Lung (tissue), 17 donors: ENCODE measurements at places on chromosomes 1 and 21. TPM values are rescaled to one million over a fixed set of nuclear protein-coding genes. Genes with fewer than 3 reads are reported as not detected.
A peak's percentile ranks its signal among the peaks of the same experiment; 100 is the strongest.

Gene CYP2J2
- polyA plus RNA-seq, result 2.8 TPM

Gene UTS2
- polyA plus RNA-seq, result not detected

DNA sequence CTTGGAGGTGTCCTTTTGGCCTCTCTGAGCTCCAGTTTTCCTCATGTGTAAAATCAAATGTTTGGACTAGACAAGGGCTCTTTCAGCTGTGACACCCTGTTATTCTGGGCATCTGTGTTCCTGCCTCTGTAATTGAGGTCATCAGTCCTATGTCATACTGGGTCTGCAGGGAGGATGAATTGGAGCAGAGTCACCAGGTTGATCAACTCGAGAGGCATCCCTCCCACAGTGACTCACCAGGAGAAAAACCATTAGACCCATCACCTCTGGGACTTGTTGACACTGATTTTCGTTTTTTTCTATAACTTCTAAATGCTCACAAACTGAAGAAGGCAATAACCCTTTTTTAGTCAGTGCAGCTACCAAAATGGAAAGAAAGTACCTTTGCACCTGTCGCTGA lies 82.2 kb downstream of the ST6GALNAC5 start:
- no peak for DNase-seq

- peak; percentile 70 for DNase-seq
Observed at GRCh38 chr1:182041615-182042014, 19.9 kb downstream of the ZNF648 start.

DNA sequence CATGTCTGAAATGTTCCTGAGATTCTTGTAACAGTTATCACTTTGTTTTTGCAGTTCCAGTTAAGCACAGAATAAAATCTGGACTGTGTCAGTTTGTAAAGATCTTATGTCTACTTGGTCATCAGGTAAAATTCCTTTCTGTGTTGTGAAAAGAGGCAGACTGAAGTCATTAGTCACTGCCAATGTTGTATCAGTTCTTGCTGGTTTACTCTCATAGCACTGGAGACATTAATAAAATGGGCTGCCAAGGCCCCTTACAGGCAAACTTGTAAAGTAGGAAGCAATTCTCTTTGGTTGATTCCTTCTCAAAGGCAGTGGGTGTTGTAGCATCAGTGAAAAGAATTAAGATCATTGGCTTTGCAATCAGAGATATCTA lies 61.4 kb upstream of the ST6GALNAC3 start:
- no peak for DNase-seq

DNA sequence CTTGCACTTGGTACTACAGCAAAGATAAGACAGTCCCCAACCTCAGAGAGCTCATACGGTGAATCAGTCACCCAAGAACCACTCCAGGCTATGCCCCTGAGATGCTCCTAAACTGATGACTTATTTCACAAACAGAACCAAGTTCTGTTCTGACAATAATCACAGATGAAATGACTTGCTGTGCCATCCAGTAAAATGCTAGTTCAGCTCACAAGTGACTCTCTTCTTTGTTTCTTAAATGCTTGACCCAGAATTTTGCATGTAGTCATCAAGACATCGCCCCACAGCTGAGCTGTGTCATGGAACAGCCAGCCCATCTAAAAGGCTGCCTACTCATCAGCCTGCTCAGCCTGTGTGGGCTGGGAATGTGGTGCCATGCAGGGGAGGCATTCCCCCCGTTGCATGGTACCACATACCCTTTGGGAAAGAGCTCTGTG lies 6.1 kb upstream of the SLC19A2 start:
- DNase-seq, result no peak

- DNase-seq, result no peak
Observed at GRCh38 chr21:39882151-39882838, 15.1 kb downstream of the PCP4 start.
